ENCODE measurements at places on chromosomes 11 and 22.
A peak's percentile ranks its signal among the peaks of the same experiment; 100 is the strongest.

- DNase-seq = no peak
Measured at GRCh38 chr22:17795661-17796548, 21.6 kb upstream of the BID start.

DNA sequence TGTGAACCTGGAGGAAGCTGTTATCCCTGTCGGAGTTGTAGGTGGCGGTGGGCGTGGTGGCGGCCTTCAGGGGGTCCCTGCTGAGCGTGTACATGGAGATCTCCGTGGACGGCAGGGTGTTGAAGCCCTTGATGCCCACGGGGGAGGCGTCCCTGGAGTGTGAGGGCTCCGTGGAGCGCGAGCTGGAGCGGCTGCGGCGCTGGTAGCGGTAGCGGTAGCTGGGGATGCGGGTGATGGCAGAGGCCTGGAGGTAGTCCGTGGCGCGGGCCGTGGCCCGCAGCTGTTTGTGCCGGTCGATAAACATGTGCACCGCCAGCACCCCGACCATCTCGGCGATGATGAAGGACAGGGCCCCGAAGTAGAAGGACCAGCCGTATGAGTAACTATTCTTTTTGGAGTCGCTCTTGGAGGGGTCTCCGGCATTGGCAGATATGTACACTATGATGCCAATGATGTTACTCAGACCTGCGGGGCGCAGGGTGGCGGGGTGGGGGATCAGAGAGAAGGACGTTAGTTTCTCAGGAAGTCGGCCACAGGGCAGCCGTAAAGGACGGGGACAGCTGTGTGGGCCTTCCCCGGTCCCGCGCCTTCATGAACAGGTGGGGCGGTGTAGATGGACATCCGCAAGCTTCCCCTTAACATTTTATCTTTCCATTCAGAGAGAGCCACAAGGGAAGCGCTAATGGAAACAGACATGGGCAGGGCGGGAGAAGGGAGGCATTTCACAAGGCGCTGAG, 35.6 kb upstream of the EIF3D start:
- no peak for DNase-seq

GRCh38 chr11:78212586-78213371, 24.1 kb downstream of the USP35 start:
- no peak for DNase-seq

GRCh38 chr22:27203276-27203660, 545.9 kb downstream of the MIAT start:
- no peak for DNase-seq

DNA sequence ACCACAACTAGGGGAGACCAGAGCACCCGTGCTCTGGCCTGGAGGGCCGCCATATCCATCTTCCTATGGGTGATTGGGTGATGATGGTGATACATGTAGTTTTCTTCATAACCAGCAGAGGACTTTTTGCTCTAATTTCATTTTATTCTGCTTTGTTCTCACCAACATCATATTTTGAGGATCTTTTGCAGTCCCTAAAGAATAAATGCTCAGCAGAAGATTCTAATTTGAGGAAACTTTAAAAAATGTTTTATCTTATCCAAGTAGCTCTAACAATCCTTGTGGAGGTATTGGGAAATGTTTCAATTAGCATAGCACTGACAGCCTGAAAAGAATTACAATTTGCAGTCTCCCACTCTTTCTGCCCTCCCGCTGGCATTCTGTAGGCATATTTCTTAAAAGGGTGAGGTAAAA, 544.0 kb downstream of the NTM start:
- DNase-seq = peak; percentile 9

All from Jurkat, Clone E6-1 (cell line).